Neural progenitor cell (in vitro differentiated cells): ENCODE measurements at places on chromosomes 6 and 20. TPM values are rescaled to one million over a fixed set of nuclear protein-coding genes. Genes with fewer than 3 reads are reported as not detected.
A peak's percentile ranks its signal among the peaks of the same experiment; 100 is the strongest.

- no peak for DNase-seq
Measured at GRCh38 chr20:39563349-39563748, 601.2 kb downstream of the DHX35 start.

- DNase-seq: no peak
Measured at GRCh38 chr6:23173234-23173633, 603.9 kb downstream of the HDGFL1 start.

DNA sequence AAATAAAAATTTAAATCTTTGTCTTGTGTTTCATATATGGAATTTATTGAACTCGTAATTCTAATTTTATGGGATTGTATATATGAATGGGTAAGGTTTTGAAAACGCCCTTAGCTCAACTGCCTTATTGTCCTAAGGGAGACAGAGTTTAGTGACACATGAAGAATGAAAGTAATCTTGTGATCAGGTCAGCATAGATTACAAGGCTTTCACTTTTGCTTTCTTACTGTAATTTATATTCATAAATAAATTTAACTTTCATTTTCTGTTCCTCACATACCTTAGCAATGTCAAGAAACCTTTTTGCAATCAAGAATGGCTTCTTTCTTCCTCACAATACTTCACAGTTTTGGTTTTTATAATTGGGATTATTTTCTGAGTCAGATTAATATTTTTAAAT is 14.4 kb downstream of the KPNA5 start:
- DNase-seq: no peak

- no peak for DNase-seq
Measured at GRCh38 chr6:46990031-46990644, 52.0 kb downstream of the ADGRF1 start.

DNA sequence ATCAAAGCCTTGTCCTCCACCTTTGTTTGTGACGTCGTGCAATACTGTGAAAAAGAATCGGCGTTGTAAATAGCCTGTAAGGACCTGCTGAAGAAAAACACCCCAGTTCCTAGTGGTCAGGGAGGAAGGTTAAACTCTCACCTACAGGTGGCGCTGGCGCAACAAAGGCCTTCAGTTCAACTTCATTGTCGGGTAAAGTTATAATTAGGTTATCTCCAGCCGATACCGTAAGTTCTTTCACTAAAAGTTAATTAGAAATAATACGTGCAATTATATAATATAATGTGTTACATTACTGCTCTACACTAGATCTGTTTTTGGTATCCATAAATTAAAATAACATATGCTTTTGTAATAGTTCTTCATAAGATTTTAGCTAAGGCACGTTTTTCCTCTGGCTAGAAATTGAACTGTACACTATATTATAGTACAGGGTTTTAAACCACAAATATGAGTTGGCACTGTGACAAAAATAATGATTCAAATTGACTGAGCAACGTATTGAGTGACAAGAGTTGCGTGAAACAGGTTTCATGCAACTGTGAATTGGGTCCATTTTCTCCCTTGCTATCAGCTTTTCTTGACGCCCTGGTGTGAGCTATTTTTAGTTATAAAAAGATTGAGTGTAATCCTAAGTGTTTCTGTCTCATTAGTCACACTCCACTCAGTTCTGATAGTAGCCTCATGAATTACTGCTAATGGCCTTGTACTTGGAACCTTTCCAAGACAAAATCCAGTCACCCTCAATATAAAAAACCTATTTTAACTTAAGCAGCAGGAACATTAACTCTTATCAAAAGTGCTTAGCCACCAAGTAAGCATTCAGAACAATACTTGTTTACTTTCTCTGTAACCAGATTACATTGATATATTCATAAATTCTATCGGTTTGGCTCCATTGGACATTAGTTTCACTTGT is 62.3 kb downstream of the KIAA0319 start:
- peak; percentile 79 for DNase-seq

DNA sequence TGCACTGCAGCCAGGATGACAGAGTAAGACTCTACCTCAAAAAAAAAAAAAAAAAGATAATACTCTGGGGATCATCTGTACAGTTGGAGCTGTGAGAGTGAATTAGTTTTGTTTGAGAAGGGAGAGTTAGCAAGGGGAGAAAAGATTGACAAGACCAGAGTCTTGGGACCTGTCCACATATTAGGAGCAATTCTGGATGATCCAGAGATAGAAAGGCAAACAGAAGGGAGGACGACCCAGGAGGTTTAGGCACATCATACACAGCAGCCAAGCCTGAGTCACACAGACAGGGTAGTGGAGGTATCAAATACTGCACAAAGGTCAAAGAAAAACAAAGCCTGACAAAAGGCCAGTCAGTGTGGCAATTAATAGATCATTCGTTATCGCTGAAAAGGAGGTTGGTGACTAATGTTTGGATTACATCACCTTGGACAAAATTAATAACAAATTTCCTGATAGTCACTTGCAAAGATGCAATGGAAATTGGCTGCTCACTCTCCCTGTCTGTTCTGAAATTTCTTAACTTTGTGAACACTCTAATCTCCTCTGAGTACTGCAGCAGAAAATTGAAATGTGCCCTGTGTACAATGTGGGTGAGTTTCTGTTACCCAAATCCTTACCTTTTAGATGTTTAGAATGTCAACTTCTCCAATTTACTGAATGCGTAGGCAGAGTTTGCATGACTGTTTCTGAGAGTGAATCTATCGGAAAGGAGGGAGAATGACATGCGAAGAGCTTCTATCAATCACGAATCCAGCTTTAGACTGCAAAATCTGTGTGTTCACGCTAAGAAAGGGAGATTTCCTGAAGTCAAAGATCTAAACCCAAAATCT is 105.4 kb downstream of the TSHZ2 start:
- DNase-seq: no peak

GRCh38 chr6:35596448-35597442 is 84.0 kb upstream of the TULP1 start:
- no peak for DNase-seq

DNA sequence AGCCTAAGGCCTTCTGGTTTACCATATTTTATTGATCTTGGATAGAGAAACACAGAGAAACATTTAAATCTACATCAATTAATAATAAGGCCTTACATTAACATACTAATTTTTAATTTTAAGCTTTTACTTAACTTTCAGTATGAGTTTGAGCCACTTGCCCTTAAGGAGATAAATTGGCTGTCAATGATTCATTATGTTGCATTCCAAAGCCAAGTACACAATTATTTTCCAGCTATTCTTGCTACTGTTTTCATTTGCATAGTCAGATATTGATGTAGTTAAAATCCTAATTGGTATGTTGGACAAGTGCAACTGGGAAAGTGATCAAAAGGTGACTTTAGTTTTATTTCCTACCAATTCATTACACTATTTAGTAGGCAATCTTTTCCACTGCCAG is 58.2 kb downstream of the MOCS1 start:
- no peak for DNase-seq

DNA sequence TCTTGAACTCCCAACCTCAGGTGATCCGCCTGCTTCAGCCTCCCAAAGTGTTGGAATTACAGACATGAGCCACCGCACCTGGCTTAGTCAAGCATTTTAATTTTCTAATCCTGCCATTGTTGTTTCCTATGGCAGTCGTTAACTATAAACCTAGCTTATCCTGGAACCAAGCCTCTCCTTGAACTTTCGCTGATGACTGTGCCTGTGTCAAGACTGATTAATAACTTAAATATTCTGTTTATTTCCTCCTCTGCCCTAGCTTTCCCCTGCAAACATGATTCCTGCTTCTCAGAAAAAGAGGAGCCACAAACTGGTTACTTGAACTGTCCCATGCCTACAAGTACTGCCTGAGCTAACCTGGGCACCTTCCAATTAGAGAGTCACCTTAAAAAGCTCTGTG is 1.5 kb downstream of the VNN1 start:
- no peak for DNase-seq

- DNase-seq: no peak
Measured at GRCh38 chr6:33813990-33814985, 10.5 kb upstream of the MLN start.

- DNase-seq: no peak
Measured at GRCh38 chr6:168601111-168601510, 160.1 kb downstream of the SMOC2 start.

DNA sequence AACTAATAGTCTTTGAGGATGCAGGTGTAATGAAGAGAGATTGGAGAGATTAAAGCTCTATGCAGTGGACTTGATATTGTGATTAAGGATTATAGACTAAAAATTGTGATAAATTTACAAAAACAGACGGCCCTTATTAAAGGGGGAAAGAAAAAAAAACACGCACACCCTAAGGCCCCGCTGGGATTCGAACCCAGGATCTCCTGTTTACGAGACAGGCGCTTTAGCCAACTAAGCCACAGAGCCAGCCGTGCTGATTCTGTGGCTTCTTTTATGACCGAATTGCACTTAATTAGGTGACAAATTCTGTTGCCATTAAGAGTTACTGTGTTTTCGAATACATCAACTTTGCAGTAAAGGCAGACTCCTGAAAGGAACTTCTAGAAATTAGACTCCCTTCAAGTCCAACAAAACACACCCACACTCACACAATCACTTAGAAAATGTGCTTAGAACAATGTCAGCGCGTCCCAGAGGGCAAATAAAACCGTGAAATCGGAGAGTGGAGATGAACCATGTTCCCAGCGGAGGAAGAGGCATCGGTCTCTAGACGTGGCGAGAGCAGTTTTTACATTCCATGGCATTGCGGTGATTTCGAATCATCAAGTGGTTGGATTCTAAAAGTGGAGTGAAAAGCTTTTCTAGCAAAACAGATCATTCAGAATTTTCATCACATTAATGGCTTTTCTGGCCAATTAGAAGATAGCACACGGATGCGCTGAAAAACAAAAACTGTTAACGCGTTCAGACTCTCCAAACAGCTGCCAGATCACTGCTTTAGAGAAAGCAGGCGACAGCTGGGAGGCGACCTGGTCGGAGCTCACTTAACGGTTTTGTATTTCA is 122.6 kb downstream of the GPX5 start:
- DNase-seq: peak; percentile 85

- DNase-seq: peak; percentile 69
Measured at GRCh38 chr6:45420083-45420908, 42.6 kb upstream of the SUPT3H start.

DNA sequence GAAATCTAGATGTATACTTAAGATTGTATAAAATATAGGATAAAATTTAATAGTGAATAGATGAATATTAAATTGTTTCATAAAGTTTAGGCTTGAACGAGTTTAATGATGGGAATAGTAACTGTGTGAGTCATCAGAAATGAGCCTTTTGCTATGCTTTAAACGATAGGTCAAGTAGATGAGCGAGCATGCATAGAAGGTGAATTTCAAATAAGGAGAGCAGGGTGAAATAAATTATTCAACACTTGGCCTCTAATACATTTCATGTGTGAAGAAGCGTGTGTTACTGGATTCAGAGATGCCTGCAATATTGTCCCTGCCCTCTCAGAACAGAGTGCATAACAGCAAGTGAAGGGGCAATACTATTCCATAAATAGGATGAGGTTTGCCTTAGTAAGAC is 74.4 kb upstream of the EYA4 start:
- no peak for DNase-seq

- DNase-seq: no peak
Measured at GRCh38 chr6:90678049-90678779, 91.3 kb upstream of the MAP3K7 start.

GRCh38 chr6:21284706-21285105 is 308.8 kb upstream of the SOX4 start:
- DNase-seq: no peak

DNA sequence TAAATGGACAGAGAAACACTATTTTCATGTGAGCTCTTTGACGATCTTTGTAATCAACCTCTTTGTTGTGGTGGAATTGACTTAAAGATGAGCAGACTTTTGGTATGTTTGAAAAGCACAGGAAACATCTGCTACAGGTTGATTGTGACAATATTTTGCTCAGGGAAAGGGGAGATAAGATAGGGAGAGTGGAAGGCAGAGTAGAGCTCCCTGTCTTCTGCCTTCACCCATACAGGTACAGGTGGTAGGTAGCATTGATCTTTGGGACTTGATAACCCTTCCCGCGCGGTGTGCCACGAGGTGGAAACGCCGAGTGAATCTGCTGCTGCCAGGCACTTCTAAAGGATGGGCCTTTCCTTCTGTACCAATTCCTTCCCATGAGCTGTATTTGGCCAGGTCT is 183.6 kb downstream of the UTRN start:
- DNase-seq: no peak

DNA sequence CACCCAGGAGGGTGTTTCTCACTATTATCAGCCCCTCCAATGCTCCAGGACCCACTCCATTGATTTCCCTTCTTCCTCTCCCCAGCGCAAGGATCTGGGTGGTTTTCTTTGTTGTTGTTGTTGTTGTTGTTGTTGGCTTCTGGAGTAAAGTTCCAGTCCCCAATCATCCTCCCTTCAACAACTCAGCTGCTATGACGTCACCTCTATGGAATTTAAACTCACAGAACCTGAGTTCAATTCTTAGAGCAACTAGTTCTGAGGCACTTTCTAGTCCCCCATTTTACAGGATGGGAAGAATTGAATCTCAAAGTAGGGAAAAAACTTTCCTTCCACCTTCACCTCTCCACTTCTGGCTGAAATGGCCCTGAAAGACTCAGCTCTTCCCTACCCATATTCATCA is 9.7 kb upstream of the WFDC8 start:
- no peak for DNase-seq

DNA sequence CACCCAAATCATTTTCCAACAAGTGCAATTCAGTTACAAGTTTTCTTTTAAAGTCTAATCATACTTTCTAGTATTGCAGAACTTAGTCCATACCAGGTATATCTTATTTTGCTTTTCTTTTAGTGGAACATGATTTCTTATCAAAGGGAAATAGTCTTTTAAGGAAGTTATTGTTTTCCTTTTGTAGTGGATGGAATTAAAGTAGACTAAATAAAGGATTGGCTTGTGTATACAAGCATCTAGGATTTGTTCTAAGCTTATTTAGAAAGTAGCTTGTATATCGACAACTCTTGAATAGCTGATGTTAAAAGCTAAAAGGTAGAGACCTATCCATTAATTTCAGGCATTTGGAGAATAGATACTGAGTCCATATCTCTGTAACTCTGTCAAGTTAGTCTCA is 14.8 kb downstream of the DCBLD1 start:
- DNase-seq: no peak

AKAP7 gene
- total RNA-seq: 8.3 and 15.5 TPM in 2 replicates

GPSM3 gene
- 3.4 and 4.5 TPM in 2 replicates for total RNA-seq

NKX2-2 gene
- total RNA-seq: not detected in 2 replicates

CAGE1 gene
- 0.03 TPM in 1 of 2 replicates, not detected in the other for total RNA-seq

NMBR gene
- total RNA-seq: 0.09 TPM in 1 of 2 replicates, not detected in the other

TCF21 gene
- total RNA-seq: 0.04 and 0.22 TPM in 2 replicates

PACSIN1 gene
- total RNA-seq: 0.41 and 1.8 TPM in 2 replicates
